ENCODE measurements at places on chromosomes 11 and 22.

- no peak for DNase-seq
Observed at GRCh38 chr11:117786135-117786870, 10.7 kb downstream of the DSCAML1 start.

- DNase-seq, result no peak
Observed at GRCh38 chr11:16603890-16604793, 134.3 kb upstream of the C11orf58 start.

DNA sequence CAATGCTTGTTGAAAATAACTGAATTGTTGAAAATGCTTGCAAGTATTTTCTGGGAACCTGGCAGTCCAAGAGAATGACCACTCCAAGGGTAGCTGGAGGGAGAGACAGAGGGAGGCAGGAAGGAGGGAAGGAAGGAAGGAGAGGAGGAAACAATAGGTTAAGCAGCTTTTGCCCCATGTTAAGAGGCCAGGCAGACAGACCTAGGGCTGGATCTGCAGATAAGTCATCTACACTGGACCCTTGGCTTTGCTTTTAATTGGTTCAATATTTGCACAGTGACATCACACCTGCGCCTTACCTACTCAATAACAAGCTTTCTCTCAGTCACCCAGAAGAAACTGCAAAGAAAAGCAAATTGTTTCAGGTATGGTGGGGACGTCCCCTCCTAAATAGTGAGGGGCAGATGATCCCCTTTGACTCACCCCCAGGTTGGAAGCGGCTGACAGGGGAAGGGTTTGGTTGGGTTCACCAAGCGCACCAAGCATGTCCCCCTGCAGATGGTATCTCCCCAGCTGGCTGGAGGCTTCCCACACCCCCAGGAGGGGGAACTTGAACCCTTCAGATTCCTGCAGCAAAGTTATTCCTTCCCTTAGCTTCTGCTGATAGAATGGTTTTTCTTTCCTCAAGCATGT lies 24.3 kb downstream of the MYH9 start:
- DNase-seq, result no peak

DNA sequence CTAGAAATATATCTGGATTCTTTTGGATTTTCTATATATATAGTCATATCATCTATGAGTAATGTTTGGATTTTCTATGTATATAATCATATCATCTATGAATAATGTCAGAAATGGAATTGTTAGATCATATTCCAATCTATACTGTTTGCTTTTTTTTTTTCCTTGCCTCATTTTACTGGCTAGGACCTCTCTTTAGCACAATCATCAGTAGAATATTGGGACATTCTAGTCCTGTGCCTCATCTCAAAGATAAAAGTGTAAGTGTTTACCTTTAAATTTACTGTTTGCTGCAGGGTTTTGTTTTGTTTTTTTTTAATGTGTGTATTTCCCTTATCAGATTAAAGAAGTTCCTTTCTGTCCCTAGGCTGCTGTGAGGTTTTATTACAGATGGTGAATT lies 97.0 kb downstream of the C11orf65 start:
- no peak for DNase-seq

DNA sequence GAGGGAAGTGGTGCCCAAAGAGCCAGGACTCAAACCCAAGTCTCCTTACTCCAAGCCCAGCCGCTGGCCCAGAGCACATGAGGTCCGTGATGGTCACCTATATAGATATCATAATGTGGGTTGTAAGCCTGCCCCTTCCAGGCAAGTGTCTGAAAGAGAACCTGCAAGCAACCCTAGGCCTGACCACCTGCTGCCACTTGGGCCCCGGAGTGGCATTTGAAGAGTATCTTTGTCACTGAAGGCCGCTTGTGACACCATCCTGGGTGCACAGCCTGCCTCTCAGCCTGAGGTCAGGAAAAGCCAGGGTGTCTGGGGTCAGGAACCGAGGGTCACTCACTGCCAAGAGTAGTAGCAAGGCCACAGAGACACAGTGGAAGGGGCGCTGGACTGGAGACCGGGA lies 32.4 kb downstream of the OTOG start:
- DNase-seq, result no peak

- DNase-seq, result peak; percentile 12
Observed at GRCh38 chr11:105100206-105100605, 39.4 kb downstream of the CARD18 start.

DNA sequence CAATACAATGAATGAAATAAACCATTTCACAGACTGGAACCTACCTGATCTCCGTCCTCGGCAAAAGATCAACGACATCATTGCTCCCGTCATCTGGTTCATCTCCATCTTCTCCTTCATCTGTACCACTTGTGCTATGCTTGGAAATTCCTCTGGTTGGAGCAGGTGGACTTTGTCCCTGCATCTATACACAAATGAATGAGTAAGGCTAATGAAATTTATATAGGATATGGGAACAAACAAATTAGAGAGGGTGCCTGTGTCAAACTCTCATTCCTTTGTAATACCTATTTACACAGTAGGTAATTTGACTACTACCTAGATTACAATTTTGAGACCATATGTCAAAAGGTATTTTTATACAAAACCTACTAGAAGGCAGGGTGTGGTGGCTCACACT lies 59.4 kb downstream of the F2 start:
- DNase-seq, result no peak

DNA sequence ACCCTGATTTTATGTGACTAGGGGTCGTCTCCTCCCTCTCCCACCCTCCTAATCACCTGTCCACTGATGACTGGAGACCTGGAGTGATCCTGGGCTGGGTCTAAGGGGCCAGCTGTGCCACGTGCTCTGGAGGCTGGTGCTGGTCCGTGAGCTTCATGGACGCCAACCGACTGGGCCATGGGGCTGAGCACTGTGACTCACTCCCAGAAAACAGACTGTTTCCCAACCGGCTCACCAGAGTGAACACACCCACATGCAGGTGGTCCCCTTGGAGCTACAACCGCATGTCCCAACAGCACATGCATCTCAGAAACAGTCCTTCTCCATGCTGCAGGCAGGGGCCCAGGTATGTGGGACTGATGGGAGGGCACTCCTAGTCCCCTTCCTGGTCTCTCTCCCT lies 14.0 kb upstream of the LMO1 start:
- DNase-seq, result no peak

- no peak for DNase-seq
Observed at GRCh38 chr22:46361826-46362202, 26.3 kb downstream of the TRMU start.

- DNase-seq, result no peak
Observed at GRCh38 chr11:33866936-33867335, 24.9 kb downstream of the LMO2 start.

DNA sequence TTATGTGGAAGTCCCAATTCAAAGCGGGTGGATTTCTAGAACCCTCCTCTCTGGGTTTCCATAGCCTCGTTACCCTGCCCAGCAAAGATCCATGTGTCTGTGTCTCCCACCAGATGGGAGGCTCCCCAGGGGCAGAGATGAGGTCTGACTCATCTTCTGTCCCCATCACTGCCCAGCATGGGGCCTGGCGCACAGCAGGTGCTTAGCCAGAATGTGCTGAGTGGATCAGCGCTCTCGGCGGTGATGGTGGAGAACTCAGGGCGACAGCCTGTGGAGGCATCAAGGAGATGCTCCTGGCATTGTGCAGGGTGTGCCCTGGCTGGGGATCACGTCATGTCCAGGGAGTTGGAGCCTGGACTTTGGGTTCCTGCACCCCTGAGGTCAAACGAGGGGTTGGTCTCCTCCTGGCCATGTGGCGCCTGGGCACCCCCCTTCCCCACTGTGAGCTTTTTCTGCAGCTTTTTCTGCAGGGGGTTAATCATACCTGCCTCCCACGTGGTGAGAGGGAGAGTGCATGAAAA lies 46.1 kb upstream of the RFPL3 start:
- no peak for DNase-seq

- DNase-seq, result no peak
Observed at GRCh38 chr22:33332538-33332937, 274.4 kb upstream of the SYN3 start.

DNA sequence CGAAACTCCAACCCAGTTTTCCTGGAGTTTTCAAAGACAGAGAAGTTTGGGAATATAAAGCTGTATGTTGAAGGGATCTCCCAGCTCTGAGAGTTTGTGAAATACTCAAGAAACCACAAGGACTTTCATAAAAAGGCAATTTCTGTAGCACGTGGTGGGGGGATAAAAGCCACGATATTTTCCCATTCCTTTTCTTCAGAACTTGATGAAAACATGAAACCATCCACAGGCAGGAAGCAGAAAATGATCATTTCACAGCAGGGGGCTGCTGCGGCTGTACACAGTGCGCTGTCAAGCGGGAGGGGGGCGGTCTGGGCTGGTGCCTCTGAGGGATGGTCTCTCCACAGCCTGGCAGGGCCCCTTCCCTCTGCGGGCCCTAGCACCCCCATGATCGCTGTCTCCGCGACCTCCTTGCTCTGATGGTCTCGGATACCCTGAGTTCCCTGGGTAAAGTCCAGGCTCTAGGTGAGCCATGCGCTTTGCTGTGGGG lies 423.2 kb downstream of the MN1 start:
- no peak for DNase-seq

- no peak for DNase-seq
Observed at GRCh38 chr22:30546616-30547015, at the start of gene SEC14L6. SEC14L6 (minus strand) TSS chr22:30546741; CDS start chr22:30546682, 59 bp downstream.

- no peak for DNase-seq
Observed at GRCh38 chr11:57143459-57143858, 38.3 kb upstream of the LRRC55 start.

- DNase-seq, result no peak
Observed at GRCh38 chr11:84722583-84723108, 904.5 kb downstream of the DLG2 start.

DNA sequence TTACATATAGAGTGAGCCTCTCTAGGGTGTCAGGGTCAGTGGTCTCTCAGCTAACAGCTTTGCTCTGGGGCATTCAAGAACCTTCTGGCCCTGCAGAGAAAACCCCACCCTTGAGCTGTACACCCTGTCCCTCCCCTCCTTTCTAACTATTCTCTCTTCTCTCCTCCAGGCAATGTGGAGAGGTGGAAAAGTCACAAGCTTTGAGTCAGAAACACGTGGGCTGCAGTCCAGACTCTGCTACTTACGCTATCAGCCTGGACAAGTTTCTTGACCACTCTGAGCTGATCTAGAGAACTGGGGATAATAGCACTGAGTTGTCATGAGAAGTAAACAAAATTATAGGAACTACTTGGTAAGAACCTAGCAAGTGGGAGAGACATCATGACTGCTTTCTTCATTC lies 10.7 kb upstream of the FAM83F start:
- DNase-seq, result no peak

DNA sequence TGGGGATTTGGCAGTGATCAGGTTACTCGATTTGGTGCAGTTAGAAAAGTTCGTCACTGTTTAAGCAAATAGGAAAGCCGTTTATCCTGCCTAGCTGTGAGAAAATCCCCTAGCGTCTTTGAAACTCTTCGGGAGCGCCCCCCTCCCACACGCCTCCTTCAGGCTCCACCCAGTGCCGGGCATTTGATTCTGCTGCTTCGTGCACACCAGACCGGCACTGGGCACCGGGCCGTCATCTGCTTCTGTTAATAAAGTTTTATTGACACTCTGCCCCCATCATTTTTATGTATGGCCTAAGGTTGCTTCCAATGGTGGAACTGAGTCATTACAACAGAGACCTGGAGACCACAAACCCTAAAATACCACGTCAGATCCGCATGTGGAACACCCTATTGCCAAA lies 50.9 kb downstream of the IGF2 start:
- no peak for DNase-seq

- DNase-seq, result no peak
Observed at GRCh38 chr11:112289588-112290492, 29.2 kb upstream of the PLET1 start.

DNA sequence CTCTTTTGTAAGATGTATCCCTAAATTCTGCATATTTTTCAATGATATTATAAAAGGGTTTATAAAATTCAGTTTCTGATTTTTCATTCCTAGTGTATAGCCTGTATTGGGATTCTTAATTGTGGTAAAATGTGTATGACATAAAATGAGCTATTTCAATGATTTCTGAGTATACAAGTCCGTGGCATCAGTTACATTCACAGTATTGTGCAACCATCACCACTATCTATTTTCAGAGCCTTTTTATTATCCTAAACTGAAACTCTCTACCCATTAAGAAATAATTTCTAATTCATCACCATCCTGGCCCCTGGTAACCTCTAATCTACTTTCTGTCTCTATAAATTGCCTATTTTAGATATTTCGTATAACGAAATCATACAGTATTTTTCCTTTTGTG lies 39.8 kb downstream of the EIF3F start:
- no peak for DNase-seq

GRCh38 chr22:42331014-42331413 lies 60.6 kb upstream of the TCF20 start:
- DNase-seq, result no peak

GRCh38 chr22:27238935-27239510 lies 562.5 kb downstream of the MN1 start:
- no peak for DNase-seq

Measured in bone marrow (tissue), 2 donors.